ENCODE measurements at places on chromosomes 2 and 18.

GRCh38 chr2:62741954-62742722 lies 36.6 kb downstream of the EHBP1 start:
- peak; percentile 43 for DNase-seq

DNA sequence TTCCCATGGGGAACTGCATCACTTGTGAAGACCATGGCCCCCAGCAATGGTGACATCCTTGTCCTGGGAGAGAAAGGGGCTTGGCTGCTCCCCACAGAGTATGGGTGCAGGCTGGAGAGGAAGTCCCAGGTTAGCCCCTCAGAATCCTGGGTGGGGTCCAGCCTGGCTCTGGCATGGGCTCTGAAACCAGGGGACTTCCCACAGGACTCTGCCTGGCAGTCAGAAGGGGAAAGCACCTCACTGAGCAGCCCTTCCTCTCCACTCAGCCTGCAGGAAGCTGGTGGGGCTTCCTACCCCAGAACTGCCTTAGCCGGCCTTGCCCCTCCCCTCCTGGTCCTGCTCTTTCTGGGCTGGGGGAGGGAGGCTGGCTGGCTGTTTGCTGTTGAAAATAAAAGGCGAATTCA lies 3.7 kb downstream of the NEURL3 start:
- DNase-seq, result no peak

DNA sequence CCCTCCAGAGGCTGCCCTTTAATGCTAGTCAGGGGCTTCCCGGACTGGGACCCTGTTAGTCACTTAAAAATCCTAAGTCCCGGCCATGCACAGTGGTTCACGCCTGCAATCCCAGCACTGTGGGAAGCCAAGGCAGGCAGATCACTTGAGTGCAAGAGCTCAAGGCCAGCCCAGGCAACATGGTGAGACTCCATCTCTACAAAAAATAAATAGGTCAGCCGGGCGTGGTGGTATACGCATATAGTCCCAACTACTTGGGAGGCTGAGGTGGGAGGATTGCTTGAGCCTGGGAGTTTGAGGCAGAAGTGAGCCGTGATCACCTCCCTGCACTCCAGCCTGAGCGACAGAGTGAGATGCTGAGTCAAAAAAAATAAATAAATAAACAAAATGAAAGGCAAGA lies 17.2 kb upstream of the KCNG2 start:
- no peak for DNase-seq

DNA sequence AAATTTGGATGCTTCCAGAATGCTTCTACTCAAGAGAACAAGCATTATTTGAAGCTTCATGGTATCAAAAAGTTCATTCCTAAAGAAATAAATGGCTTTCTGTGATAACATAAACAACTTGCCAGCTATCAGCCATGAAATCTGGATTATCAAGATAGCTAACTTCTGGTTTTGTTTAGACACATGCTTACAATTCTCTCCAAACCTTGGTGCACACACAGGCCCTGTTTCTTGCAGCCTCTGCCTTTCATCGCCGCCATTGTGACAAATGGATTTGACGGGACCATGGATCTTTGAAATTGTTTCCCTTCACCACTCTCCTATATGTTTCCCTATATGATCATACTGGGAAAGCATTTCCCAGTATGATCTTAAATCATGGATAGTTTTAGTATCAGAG lies 47.9 kb upstream of the CABLES1 start:
- DNase-seq, result no peak

- no peak for DNase-seq
Measured at GRCh38 chr2:99861376-99861760, 281.0 kb downstream of the AFF3 start.

GRCh38 chr18:79251021-79251420 lies 144.7 kb upstream of the NFATC1 start:
- DNase-seq, result no peak

Measured in cardiac fibroblast (primary cell).